ENCODE measurements at places on chromosomes 4 and X.

DNA sequence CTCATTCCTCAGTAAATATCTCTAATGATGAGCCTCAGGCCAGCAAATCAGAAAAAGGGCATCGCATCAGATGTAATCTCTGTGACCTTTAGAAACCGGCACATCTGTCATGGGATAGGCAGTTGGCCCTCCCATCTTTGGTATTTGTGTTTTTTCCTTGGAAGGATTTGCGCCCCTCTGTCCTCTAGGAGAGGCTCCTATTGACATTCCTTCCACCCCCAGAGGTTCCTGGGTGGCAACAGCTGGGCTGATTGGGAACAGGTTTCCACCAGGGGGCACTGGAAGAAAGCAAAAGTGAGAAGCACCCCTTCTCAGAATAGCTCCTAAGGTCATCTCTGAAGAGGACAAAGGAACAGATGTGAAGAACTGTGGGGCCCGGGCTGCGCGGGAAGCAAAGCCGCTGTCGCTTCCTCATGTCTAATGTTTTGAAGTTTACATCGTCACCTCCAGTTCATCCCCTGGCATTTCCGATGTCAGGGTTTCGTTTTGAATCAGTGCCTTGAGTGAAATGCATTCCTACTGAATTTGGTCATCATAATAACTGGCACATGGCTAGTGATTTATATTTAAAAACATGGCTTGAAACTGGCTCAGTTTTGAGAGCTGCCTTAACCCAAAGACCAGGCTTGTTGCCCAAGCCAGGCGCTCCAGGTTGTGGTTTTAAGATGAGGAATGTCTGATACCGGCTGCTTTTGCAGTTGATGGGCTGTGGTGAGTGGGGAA, 6.2 kb downstream of the TXK start:
- peak; percentile 44 for DNase-seq

- no peak for DNase-seq
These were observed 23.6 kb downstream of the TNIP2 start for GRCh38 chr4:2732526-2732925.

DNA sequence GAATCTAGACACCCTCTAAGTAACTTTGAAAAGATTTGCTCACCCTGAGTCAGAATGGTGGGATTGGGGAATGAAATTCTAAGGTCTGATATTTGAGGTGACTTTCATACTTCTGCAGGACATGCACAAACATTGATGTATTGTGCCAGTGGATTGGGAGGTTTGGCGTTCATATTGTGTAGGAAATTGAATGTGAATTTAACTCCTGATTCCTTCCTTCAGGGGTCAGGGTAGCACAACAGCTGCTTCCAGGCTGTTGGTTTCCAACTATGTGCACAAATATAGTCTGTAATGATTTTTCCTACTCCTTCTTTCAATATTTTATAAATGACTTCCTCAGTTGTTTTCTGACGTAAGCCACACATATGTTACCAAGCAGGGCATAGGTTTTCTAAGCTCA, 3.1 kb downstream of the IL1RAPL1 start:
- DNase-seq = no peak

DNA sequence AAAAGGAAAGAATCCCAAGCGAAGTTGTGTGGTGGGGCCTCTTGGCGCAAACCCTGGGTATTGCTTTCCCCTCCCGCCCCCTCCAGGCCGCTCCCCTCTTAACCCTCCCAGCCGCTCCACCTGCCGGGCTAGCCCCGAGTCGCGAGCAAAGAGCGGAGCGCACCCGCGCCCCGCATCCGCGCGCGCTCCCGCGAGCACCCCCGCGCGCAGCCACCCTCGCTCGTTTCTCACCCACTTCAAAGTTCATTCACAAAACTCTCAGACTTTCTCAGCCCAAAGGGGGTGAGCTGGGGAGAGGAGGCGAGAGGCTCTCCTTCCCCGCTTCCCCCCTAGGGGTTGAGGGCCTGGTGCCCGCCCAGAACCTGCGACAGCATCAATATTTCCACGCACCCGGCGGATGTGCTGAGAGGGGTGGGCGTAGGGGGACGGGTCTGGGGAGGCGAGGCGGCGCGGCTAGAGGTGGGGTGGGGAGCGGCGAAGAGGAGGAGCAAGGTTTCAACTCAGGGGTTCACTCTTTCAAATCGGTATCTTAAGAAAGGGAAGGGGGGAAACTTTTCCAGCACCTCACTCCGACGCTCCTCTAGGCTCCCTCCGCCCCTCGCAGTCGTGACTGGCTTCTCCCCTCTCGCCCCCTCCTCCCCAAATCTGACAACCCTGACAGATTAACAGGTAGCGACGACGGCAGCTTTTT, 1.8 kb downstream of the MAML3 start:
- no peak for DNase-seq

DNA sequence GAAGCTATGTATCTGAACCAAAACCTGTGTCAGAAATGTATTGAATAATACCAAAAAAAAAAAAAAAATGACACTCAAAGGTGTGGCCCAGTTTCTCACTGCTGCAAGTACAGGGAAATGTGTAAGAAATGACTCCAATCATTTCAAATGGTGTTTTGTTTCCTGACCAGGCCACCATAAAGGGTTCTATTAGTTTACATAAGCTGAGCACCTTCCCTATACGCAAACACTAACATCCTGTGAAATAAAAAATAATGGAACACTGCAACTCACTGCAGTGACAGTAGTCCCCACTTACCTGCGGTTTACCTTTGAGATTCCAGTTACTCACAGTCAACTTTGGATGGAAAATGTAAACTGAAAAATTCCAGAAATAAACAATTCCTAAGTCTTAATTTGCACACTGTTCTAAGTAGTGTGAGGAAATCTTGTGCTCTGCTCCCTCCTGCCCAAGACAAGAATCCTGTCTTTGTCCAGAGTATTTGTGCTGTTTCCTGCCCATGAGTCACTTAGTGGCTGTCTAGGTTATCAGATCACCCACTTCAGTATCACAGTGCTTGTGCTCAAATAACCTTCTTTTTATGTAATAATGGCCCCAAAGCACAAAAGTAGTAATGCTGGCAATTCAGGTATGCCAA, 265.3 kb downstream of the RCHY1 start:
- DNase-seq = no peak

DNA sequence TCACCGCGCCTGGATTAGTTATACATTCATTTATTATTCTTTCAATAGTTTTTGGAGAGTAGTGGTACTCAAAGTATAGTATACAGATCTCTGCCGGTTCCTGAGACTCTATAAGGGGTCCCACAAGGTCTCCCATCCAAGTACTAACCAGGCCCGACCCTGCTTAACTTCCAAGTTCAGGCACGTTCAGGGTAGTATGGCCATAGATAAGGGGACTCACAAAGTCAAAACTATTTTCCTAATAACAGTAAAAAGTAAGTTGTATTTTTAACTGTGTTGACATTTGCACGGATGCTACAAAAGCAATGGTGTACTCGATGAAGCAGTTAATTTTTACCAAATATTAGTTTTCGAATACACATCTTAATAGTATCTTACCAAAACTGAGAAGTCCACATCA, 84.4 kb upstream of the STK26 start:
- DNase-seq = no peak

Measured in HepG2 (cell line).